CD4-positive, alpha-beta T cell treated with Interleukin-21 for 1 hour (primary cell): ENCODE measurements at places on chromosomes 3 and 15.

DNA sequence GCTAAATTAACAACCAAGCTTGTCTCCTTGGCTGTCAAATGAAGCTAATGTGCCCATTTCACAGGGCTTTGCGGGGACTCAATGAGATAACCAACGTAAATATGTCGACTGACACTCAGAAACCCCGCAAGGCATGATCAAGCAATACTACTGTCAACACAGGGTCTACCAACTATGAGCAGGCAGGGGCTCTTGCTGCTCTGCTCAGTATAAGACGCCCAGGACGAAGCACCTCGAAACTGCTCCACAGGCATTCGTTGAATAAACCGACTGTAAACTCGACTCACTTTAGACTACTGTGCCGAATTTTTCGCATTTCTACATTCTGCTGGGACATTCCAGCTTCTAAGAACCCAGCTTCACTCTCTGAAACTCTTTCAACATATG, 55.0 kb downstream of the FEZF2 start:
- no peak for DNase-seq

DNA sequence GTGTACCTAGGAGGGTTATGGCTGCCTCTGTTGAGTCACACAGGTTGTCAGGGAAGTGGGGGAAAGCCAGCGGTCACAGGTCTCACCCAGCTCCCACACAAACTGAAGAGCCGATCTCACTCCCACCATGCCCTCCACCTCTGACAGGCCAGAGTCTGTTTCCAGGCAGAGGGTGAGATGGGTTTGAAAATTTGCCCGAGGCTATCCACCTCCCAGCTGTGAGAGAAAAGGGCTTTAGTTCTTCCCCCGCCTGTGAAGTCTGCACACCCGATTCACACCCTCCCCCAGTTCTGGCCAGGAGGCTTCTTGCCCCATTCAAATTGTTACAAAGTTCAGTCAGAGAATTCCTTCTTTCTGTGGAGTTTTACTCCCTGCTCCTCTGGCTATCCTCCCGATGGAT, 446.9 kb downstream of the EDEM1 start:
- DNase-seq = no peak

DNA sequence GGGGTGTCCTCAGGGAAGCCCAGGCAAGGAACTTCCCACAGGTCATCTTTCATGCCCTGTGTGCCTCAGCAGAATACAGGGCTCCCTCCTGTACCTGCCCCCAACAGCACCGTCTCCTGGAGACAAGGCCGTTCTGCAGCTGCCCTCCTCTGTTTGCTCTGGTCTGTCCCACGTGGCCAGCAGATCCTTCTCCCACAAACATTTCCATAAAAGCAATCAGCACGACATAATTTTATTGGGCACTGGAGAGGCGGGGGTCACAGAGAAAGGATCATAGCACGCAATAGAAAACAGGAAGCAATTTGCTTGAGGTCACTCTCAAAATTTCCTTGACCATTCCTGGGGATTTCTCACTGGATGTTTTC, 29.4 kb downstream of the STARD5 start:
- no peak for DNase-seq

- no peak for DNase-seq
Observed at GRCh38 chr3:10955711-10956453, 36.7 kb upstream of the SLC6A1 start.

DNA sequence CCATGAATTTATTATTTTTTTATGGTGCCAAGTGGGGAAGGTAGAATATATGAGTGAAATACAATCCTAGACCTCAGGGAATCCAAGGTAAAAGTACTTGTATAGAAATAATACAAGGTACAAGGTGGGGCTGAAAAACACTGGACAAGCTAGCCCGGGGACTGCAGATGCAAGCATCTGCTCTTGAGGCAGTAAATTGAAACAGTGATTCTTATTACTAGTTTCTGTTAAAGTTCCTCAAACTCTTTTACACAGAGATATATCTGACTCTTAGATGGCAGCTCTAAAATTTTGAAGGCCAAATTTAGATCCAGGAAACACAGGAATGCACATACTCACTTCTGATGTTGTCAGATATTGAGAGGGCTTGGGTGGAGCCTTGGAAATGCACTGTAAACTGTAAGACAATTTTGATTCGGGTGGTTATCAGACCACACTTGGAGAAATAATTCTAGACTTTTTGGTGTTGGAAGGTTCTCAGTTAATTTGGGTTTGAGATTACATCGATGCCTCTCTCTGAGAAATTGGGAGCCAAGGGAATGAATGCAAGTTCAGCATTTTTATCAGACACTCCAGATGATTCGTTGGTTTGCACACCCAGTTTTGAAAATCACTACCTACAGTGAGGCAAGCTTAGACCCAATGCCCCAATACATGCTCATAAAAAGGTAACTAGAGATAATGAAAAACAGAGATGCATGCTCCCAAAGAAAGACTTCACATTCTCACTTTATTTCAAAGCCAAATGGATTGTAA, 7.3 kb downstream of the TP63 start:
- no peak for DNase-seq

GRCh38 chr3:15681668-15682067, 80.1 kb downstream of the BTD start:
- no peak for DNase-seq

GRCh38 chr15:95596496-95596895, 734.0 kb upstream of the NR2F2 start:
- no peak for DNase-seq

- no peak for DNase-seq
Observed at GRCh38 chr15:72604794-72605193, 49.7 kb upstream of the GOLGA6B start.

DNA sequence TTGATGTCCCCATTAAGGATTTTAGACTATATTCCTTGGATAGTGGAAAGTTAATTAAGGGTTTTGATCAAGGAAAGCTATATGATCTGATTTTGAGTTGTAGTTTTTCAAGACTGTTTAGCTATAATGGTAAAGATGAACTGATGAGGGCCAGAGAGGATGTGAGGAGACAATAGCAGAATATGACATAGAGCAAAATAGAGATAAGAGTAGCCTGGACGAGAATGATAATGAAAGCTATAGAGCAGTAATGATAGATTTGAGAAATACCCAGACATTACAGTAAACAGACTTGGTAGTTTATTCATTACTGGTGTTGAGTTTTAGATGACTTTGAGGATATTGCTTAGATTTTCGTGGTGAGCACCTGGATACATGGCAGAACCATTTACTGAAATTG, 3.8 kb downstream of the SUCNR1 start:
- no peak for DNase-seq

GRCh38 chr3:188055388-188055787, 98.6 kb upstream of the LPP start:
- DNase-seq = no peak

DNA sequence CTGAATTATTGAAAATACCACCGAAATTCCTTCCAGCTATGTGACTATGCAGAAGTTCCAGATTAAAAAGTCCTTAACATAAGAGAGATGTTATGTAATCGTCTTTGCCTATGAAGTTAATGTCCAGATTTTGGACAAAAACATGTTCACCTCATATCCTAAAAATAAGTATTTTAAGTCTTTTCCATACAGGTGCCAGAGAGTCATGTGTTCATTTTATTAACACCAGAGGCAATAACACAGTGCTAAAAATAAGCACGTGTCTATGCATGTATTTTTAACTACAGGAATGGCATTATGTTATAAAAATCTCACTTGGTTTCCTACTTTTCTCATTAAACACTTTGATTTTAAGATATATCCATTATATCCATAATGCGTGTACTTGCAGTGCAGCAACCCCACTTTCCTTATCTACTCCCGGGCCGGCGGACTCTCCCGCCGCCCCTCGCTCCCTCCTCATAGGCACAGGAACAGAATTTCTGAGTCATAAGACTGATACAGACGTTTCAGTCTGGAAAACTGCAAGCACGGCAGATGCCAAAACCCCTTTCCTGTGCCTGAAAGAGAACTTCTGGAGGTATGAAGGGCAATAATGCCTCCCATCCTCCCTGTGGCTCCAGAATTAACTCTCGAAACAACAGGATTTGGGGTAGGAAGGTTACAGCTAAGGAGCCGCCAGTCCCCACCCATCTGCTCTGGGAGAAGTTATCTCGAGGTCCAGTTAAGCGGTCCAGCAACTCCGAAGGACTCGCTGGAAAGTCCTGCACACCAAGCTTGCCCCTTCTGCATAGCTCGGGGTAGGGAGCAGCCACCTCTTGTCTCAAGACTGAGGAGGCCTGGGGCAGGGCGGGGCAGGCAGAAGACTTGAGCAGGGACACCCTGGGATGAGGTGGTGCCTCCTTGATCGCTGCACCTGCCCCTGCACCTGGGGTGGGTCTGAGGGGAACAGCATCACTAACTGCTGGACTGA, 22.3 kb upstream of the PSTPIP1 start:
- no peak for DNase-seq

DNA sequence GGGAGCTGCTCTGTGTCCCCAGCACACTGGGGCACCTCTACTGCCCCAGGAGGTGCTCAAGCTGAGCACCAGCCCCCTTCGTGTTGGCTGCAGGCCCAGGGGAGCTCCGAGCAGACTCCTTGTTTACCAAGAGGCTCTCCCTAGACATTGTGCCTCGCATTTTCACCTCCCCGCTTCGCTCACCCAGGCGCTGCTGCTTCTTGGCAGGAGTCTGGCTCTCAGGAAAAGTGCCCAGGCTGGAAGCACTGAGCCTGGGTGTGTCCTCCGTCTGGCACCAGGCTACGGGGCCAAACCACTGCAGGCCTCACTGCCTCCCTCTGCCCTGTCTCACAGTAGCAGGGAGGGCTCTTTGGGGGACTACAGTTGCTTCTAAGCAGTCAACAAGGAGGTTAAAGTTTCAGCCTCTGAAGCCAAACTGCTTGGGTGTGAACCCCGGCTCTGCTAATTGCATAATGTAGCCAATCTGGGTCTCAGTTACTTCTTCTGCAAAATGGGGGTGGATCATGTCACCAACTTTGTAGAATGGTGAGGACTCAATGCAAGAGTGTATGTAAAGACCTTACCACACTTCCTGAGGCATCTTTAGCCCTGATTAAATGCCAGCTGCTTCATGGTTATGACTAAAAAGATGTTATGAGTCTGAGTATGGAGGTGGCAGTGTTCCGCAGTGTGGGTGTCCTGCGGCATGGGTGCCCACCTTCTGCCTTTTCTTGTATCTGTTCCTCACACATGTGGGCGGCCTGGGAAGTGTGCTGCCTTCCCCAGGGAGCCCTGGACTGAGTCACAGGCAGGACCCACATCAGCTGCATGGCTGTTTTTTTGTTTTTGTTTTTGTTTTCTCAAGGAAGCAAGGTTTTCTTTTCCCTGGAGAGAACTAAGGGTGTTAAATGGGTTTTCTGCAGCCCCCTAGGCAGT, 88.9 kb downstream of the CLSTN2 start:
- DNase-seq = no peak

DNA sequence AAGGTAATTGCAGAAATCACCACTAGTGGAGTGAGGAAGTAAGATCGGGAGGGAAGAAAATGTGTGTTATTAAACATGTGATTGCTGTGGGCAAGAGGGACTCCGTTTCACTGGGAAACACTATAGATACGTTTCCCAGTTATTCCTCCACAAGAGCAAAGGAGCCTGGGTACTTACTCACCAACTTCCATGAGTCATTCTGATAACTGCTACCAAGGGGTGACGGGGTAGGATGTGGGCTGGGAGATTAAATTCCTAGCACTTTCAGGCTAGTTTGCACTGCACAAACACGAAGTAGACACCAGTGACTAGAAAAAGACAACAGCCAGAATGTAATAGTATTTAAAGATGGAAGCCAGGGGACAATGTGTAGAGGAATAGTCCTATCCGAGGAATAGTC, 812.9 kb upstream of the CFAP20DC start:
- DNase-seq = no peak

DNA sequence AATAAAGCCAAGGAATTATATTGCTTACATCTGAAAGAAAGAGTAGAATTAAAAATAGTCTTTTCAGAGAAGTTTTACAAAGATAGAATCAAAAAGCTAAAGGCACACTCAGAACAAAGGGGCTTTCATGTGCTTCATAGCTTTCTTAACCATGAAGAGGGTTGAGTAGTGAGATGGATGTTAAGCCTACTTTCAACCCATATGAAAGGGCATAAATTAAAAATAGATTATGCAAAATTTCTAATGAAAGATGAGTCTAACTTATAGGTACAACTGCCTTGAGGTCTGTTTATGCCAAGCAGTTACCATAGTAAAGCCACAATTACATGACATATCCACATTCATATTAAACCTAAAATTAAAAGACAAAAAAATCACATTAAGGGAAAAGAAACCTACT, 223.3 kb upstream of the ARHGEF26 start:
- DNase-seq = no peak

GRCh38 chr15:42118650-42119445, 24.5 kb upstream of the PLA2G4D start:
- DNase-seq = no peak

GRCh38 chr3:113018536-113019181, 27.9 kb downstream of the GTPBP8 start:
- DNase-seq = peak; percentile 34

- peak; percentile 27 for DNase-seq
Observed at GRCh38 chr3:170038434-170039110, 777 bp downstream of the GPR160 start.

- no peak for DNase-seq
Observed at GRCh38 chr3:31240874-31241273, 291.9 kb upstream of the STT3B start.

DNA sequence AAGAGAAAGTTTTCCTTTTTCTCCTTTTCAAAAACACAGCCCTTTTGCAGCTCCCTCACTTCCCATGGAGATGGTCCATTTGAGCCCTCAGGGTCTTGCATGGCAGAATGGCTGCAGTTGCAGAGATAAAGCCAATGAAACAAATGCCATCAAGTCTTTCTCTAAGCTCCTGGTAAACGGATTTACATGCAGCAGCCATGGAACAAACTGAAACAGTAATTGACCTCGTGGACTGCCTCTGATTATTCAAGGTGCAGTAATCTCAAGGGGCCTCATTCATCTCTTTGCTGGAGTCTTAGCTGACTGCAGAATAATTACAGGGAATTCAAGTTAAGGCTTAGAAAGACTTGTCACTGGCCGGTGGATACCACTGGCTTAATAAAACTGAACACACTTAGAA, 125.1 kb downstream of the SQOR start:
- no peak for DNase-seq

- DNase-seq = no peak
Observed at GRCh38 chr3:129240436-129240835, 9.0 kb upstream of the COPG1 start.

DNA sequence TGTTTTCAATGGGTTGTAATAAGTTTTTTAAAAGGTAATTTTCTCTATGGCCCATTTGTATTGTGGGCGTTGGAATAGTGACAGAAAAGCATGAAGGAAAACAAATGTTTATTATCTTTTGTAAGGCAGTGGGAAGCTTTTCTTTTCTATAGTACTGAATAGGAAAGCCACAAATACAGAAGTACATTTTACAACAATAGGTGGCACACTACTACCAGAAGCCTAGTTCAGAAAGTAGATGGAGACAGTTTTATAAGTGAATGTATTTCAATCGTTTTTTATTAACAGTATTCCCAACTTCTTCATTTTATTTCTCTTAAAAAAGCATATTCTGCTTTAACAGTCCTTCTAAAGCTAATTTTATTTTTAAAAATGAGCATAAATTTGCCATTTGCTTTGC, 296.7 kb downstream of the PTPRG start:
- DNase-seq = no peak

DNA sequence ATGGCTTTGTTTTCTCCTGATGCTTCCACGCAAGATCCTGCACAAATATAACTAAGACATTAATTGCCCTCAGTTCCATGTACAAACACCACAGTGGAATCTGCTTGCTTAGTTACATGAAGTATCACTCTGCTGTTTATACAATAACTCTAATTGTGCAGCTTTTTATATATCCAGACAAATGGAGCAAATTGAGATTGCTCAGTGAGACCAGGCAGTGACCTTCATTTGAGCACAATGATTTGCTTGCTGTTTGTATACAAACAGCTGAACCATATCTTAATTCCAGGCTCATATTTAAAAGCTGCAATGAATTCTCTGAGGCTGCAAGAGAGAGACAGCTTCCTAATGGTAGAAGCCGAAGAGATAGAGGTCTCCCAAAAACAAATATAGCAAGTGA, 243.7 kb downstream of the CADPS start:
- DNase-seq = no peak
